Neural crest cell (in vitro differentiated cells): ENCODE measurements at places on chromosomes 6 and 20. TPM values are rescaled to one million over a fixed set of nuclear protein-coding genes. Genes with fewer than 3 reads are reported as not detected.

The FAM217A gene
- not detected in 2 replicates for total RNA-seq

The KCNK16 gene
- total RNA-seq, result not detected in 2 replicates

The DLK2 gene
- 1.5 and 1.6 TPM in 2 replicates for total RNA-seq

The PEX7 gene
- total RNA-seq, result 4.5 and 5.3 TPM in 2 replicates

DNA sequence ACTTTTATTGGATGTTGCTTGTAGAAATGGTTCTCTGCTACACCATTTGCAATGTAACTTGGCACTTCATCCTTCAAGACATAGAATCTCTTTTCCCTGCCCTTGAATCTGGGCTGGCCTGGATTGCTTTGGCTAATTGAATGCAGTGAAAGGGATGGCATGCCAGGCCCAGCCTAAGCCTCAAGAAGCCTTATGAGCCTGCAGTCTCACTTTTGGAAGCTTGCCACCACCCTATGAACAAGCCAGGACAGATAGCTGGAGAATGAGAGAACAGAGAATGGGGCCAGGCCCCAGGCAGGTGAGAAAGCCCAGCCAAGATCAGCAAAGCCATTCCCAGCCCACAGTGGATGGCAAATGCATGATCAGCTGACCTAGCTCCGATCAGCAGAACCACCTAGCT, 350.7 kb upstream of the RNF24 start:
- H3K4me3 ChIP-seq, result no peak overlapping the region

DNA sequence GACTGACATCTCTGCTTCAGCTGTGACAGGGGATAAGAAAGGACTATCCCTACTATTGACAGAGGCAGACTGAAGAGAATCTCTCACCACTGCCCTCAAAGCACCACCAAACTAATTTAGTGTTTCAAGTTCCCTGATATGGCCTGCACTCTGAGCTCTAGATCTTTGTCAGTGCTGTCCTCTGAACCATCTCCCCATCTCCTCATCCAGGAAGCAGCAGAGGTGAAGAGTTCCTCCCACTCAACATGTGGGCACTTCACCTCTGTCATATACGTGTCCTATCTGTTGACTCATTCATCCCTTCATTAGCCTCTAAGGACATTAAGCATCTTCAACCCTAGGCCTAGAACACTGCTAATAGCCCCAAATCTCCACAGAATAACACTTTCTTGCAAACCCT, 14.1 kb downstream of the FAM210B start:
- peaks cover 17% of the 10 kb centered on the region for H3K36me3 ChIP-seq
- H3K27ac ChIP-seq, result no peak overlapping the region
- H3K27me3 ChIP-seq, result no peaks in the 10 kb centered on the region
- peaks cover 8% of the 10 kb centered on the region for H3K4me1 ChIP-seq
- no peak overlapping the region for H3K4me3 ChIP-seq

DNA sequence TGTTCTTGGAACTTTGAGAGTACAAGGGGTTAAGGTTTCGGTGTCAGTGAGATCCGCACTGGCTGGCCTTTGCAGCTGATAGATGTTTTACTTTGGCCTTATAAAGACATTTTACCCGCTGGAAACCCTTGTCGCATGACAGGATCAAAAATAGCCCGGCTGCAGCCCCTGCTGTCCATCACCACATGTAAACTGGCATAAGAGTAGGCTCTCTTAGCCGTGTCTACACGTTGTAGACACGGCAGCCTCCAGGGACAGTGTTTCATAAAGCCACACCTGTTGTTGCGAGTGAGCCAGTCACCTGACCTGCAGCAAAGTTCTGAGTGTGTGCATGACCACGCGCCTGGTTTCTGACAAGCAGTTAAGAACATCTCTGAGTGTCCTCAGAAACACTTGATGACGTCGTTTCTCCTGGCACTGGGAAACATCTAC, 8.5 kb downstream of the RBM24 start:
- no peak overlapping the region for H3K4me3 ChIP-seq
- peaks cover 2% of the 10 kb centered on the region for H3K36me3 ChIP-seq
- no peak for DNase-seq
- peaks cover 8% of the 10 kb centered on the region for H3K27me3 ChIP-seq
- peaks cover 10% of the 10 kb centered on the region for H3K4me1 ChIP-seq

DNA sequence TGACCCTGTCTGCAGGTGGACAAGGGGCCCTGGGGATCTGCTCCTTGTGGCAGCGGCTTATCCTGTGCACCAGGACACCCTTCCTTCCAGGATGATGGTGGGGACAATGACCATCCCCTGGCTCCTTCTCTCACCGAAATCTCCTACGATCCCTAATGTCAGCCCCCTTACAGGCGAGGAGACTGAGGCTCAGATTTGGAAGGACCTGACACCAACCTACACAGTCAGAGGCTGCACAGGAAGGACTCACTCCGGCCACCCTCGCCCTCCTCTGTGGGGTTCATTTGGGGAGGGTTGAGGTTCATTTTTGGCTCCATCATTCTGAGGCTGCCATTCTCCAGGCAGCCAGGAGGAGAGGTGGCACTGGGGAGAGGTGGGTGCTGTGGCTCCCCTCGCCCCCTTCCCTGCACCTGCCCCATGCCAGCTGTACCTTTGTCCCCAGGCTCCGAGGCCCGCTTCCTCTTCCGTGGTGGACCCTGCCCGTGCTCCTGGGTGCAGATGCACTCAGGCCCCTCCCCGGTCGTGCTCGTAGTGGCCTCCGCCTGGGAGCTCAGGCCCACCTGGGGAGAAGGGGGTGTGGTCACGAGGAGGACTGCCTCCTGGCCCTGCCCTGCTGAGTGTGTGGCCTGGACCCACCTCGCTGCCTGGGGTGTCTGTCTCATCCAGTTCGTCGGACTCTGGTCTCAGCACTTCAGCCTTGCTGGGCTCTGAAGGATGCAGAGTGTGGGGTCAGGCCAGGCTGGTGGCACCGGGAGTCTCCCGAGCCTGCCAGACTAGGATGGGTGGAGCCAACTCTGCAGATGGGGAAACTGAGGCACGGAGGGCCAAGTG, 5.3 kb upstream of the CABLES2 start:
- H3K27ac ChIP-seq, result no peak overlapping the region
- no peaks in the 10 kb centered on the region for H3K4me1 ChIP-seq
- H3K27me3 ChIP-seq, result peaks cover 5% of the 10 kb centered on the region
- no peaks in the 10 kb centered on the region for H3K36me3 ChIP-seq

GRCh38 chr20:14953736-14954135, 616.3 kb upstream of the FLRT3 start:
- peaks cover 27% of the 10 kb centered on the region for H3K4me1 ChIP-seq
- H3K4me3 ChIP-seq, result no peak overlapping the region
- no peaks in the 10 kb centered on the region for H3K36me3 ChIP-seq
- H3K27ac ChIP-seq, result no peak overlapping the region
- no peaks in the 10 kb centered on the region for H3K27me3 ChIP-seq

GRCh38 chr6:170132561-170132991, 158.3 kb downstream of the DLL1 start:
- H3K4me1 ChIP-seq, result peaks cover 6% of the 10 kb centered on the region
- DNase-seq, result no peak
- no peak overlapping the region for H3K4me3 ChIP-seq
- no peak overlapping the region for H3K27ac ChIP-seq

- no peak for DNase-seq
- H3K27me3 ChIP-seq, result no peaks in the 10 kb centered on the region
- H3K4me3 ChIP-seq, result no peak overlapping the region
These were observed 286.3 kb downstream of the BTBD3 start for GRCh38 chr20:12203981-12204380.

GRCh38 chr6:88910922-88911778, 52.3 kb downstream of the RNGTT start:
- no peak overlapping the region for H3K27ac ChIP-seq
- H3K4me1 ChIP-seq, result peaks cover 23% of the 10 kb centered on the region
- H3K4me3 ChIP-seq, result no peak overlapping the region
- DNase-seq, result no peak

GRCh38 chr6:119495230-119495683, 145.7 kb upstream of the MAN1A1 start:
- peak overlapping the region; percentile 38 for H3K27ac ChIP-seq
- H3K4me1 ChIP-seq, result no peaks in the 10 kb centered on the region
- H3K4me3 ChIP-seq, result no peak overlapping the region
- DNase-seq, result no peak

- no peaks in the 10 kb centered on the region for H3K27me3 ChIP-seq
- peaks cover 5% of the 10 kb centered on the region for H3K36me3 ChIP-seq
- H3K4me3 ChIP-seq, result no peak overlapping the region
- peak overlapping the region; percentile 81 for H3K27ac ChIP-seq
- no peak for DNase-seq
These were observed 263.9 kb downstream of the CDH4 start for GRCh38 chr20:61515922-61516321.

DNA sequence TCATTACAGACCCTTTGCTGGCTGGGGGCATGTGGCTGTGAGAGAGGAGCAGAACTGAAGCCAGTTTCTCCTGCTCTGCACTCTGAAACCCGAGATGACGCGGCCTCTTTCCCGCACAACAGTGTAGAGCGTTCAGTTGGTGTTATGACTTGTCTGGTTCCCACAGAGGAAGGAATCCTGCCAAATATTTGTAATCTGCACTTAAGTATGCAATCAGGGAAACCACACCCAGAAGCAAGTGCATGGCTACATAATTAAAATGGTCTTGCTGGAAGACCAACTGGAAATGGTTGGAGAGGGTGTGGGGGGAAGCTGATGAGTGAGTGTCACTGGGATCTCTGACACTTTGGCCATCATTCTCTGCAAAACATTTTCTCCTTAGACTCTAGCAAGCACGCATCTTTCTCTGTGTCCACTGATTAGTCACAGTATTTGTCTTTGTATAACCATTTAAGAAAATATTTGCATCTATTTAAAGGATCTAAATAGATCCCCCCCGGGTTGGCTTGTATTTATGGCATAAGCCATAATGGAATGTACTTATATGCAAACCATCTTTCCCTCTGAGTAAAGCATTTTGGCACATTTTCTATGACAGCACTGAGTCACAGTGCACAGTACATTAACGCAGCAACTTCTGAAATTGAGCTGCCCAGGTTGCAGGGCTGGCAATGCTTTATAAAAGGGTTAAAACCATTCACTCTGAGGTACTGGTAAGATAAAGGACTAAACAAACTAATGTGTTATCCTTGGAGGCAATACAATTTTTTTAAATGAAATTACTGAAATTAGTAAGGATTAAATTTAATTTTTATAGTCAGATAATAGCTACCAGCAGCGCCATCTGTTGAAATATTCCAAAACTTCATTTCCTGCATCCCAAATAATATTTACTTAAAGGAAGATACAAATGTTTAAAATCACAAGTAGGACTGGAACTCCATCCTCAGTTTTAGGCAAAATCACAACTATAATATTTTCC, 76.7 kb downstream of the FOXC1 start:
- DNase-seq, result no peak
- H3K4me1 ChIP-seq, result no peaks in the 10 kb centered on the region
- H3K27ac ChIP-seq, result no peak overlapping the region

- no peaks in the 10 kb centered on the region for H3K36me3 ChIP-seq
- H3K27ac ChIP-seq, result no peak overlapping the region
- H3K27me3 ChIP-seq, result peaks cover 2% of the 10 kb centered on the region
These were observed 816.4 kb downstream of the EYS start for GRCh38 chr6:64890609-64891008.

DNA sequence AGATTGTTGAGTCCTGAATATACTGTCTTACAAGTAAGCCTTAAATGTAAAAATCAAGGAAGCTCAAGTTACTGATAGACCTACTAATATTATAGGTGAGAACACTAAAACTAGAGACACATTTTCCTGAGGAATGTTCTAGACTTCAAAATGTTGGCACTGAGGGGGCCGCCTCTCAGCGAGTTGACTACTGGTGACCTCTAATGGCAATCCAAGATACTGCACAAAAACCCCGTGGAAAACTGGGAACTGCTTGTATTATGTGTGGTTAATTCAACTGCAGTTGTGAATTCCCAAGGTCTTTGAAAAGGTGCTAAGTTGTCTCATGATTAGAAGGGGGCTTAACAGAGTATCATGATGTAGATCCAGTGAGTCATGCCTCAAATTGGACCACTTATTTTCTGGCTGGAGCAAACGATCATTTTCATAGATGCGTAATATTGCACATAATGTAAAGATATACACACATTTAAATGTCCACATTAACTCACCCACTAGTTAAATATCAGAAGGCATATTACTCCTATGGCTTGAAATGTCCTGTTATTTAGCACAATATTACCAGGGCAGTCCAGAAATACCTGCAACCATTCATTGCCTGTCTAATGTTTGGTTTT, 336.2 kb downstream of the FOXA2 start:
- H3K4me3 ChIP-seq, result no peak overlapping the region
- no peak overlapping the region for H3K27ac ChIP-seq
- DNase-seq, result peak; percentile 32
- H3K27me3 ChIP-seq, result peaks cover 41% of the 10 kb centered on the region
- no peaks in the 10 kb centered on the region for H3K36me3 ChIP-seq
- H3K4me1 ChIP-seq, result no peaks in the 10 kb centered on the region

DNA sequence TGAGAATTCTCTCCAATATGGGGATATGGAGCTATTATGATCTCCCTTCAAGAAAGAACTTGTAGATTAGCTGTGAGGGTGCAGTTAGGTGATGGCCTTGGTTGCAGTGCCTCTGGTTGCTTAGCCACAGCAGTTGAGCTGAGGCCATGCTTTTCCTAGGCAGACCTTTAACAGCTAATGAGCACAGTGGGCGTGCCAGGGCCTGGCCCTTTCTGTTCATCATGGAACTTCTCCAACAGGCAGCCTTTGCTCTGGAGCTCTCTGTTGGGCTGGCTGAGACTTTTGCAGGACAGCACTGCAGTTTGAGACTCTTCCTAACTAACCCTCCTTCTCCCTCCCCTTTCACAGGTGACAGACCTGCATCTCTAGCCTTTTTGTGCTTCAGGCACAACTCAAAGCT, 39.7 kb upstream of the TMEM170B start:
- H3K27me3 ChIP-seq, result no peaks in the 10 kb centered on the region
- no peaks in the 10 kb centered on the region for H3K36me3 ChIP-seq
- no peak for DNase-seq
- H3K4me1 ChIP-seq, result peaks cover 16% of the 10 kb centered on the region
- no peak overlapping the region for H3K27ac ChIP-seq

- peaks cover 32% of the 10 kb centered on the region for H3K27me3 ChIP-seq
- no peak overlapping the region for H3K4me3 ChIP-seq
- H3K36me3 ChIP-seq, result no peaks in the 10 kb centered on the region
- no peak overlapping the region for H3K27ac ChIP-seq
- no peak for DNase-seq
- peaks cover 20% of the 10 kb centered on the region for H3K4me1 ChIP-seq
These were observed 226.5 kb downstream of the ANKRD60 start for GRCh38 chr20:58001946-58002345.

GRCh38 chr6:39932386-39932910, 1.8 kb downstream of the MOCS1 start:
- H3K27me3 ChIP-seq, result no peaks in the 10 kb centered on the region
- H3K4me3 ChIP-seq, result peak overlapping the region; percentile 91
- H3K4me1 ChIP-seq, result peaks cover 29% of the 10 kb centered on the region
- no peak for DNase-seq
